ENCODE measurements at places on chromosomes 5 and 9. TPM values are rescaled to one million over a fixed set of nuclear protein-coding genes. Genes with fewer than 3 reads are reported as not detected.

- no peak for DNase-seq
- H3K27ac ChIP-seq = no peak overlapping the region
- H3K4me3 ChIP-seq = no peak overlapping the region
- H3K36me3 ChIP-seq = no peaks in the 10 kb centered on the region
- H3K27me3 ChIP-seq = 0 out of 2 replicates have a peak, but pooled peaks cover 2% of the 10 kb centered on the region
These were observed 11.9 kb downstream of the OTULINL start for GRCh38 chr5:14593326-14594021.

- H3K4me3 ChIP-seq = no peak overlapping the region
- no peaks in the 10 kb centered on the region for H3K27me3 ChIP-seq
- no peak for DNase-seq
- no peaks in the 10 kb centered on the region for H3K36me3 ChIP-seq
These were observed 27.6 kb upstream of the CDKN2AIPNL start for GRCh38 chr5:134439210-134439654.

- no peaks in the 10 kb centered on the region for H3K36me3 ChIP-seq
- no peak overlapping the region for H3K4me3 ChIP-seq
- H3K27me3 ChIP-seq = no peaks in the 10 kb centered on the region
- peaks cover 21% of the 10 kb centered on the region for H3K4me1 ChIP-seq
- no peak overlapping the region for H3K27ac ChIP-seq
- no peak for DNase-seq
These were observed 6.7 kb upstream of the GCNT4 start for GRCh38 chr5:75058986-75059535.

DNA sequence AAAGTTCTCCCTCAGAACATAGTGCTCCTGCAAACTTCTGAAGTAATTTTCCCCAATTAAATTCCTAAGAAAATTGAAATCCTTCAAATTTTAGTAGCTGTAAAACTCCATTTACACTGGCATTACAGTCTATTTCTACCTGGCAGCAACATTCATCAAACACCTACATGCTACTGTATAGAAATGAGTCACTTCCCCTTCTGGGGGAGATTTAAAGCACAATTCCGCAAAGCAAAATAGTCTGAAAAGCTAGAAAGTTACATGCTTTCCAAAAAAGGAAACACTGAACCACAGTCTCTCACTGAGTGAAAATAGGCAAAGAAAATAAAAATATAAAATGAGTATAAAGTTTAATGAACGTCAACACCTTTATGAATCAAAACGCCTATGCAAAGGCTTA, 43.3 kb downstream of the MCTP1 start:
- no peaks in the 10 kb centered on the region for H3K27me3 ChIP-seq
- DNase-seq = no peak
- no peak overlapping the region for H3K27ac ChIP-seq
- no peaks in the 10 kb centered on the region for H3K36me3 ChIP-seq
- H3K4me3 ChIP-seq = no peak overlapping the region

SLC34A1 gene
- not detected for total RNA-seq

DNA sequence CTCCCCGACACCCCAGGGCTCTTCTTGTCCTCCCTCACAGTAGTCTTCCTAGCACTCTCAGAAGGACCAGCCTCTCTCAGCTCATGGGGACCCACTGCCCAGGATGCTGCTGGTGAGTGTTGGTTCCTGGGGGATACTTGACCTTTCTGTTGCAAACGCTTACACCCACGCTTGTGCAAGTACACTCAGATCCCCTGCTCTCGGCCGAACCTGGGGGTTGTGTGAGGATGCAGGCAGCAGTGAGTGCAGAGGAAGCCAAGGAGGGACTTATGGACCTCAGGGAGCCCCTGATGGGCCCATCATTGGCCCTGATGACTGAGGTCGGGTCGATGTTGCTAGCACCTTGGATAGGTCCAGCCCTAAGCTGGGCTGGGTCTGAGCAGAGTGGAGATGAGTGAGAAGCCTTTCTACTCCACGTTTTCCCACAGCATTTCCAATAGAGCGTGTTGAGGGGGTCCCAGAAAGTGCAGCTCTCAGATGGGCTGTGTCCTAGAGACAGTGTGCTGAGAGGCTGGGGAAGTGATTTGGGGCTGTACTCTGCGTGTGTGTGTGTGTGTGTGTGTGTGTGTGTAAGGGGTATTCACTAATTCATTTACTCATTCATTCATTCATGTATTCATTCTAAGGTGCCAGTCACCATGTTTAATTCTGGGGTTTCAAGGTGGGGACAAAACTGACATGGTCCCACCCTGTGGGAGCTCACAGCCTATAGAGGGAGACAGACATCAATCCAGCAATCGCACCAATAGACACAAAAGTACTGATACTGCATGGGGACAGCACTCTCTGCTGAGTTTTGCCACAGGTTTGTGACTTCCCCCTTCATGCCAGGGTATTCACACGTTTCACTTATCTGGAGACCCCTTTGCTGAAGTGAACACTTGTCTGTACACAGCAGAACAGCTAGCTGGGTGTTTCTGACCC, 25.2 kb upstream of the PITX1 start:
- DNase-seq = no peak
- H3K27me3 ChIP-seq = 0 out of 2 replicates have a peak, but pooled peaks cover 5% of the 10 kb centered on the region
- no peak overlapping the region for H3K27ac ChIP-seq
- no peaks in the 10 kb centered on the region for H3K4me1 ChIP-seq

GRCh38 chr9:31005086-31005665, 1379.3 kb upstream of the ACO1 start:
- H3K36me3 ChIP-seq = no peaks in the 10 kb centered on the region
- H3K4me1 ChIP-seq = no peaks in the 10 kb centered on the region
- DNase-seq = no peak
- no peak overlapping the region for H3K4me3 ChIP-seq
- H3K27ac ChIP-seq = no peak overlapping the region

LCN1 gene
- not detected for total RNA-seq

- no peaks in the 10 kb centered on the region for H3K4me1 ChIP-seq
- H3K36me3 ChIP-seq = peaks cover 45% of the 10 kb centered on the region
- no peak overlapping the region for H3K4me3 ChIP-seq
These were observed 10.4 kb downstream of the UBE2D2 start for GRCh38 chr5:139571543-139571942.

GRCh38 chr5:153880106-153880505, 158.6 kb downstream of the FAM114A2 start:
- no peaks in the 10 kb centered on the region for H3K27me3 ChIP-seq
- no peak for DNase-seq
- H3K4me3 ChIP-seq = no peak overlapping the region

AGGF1 gene
- total RNA-seq = 25.2 TPM

Data from SJSA1 (cell line).